Kidney epithelial cell (primary cell): ENCODE measurements at places on chromosomes 5 and 9.

DNA sequence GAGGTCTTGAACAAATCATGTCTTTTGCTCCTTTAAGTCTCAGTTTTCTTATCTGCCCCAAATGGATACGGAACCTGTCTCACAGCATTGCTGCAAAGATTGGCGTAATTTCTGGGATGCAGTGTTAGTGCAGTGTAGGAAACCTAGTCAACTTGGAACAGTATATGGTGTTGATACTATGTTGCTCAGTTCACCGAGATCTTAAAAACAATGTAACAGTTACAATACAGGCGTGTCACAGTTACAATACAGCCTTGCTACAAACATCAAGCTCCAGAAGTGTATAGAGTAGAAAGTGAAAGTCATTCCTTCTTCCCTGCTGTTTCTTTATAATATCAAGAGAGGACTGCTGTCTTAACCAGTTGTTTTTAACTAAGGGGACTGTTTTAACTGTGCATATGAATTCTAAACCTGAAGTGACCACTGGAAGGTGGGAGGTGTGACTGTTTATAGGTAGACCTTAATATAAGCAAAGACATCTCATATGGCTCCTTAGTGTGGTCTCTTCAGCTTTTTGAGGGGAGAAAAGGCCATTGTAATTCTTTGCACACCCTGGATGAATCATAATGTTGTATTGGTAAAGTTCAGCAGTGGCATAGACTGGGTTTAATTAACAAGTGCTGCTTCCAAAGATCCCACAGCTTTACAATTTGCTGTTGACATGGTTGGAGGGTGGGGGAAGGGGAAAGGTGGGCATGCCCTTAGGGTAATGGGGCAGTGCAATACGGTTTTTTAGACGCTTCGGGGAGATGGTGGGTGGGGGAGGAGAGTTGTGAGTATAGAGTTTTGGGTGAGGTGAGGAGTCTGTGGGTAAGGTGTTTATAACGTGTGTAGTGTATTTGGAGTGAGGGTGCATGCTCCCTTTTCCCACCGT, 12.9 kb downstream of the PRRC2B start:
- no peak for DNase-seq

GRCh38 chr9:126703866-126704156, 90.1 kb downstream of the LMX1B start:
- no peak for DNase-seq

DNA sequence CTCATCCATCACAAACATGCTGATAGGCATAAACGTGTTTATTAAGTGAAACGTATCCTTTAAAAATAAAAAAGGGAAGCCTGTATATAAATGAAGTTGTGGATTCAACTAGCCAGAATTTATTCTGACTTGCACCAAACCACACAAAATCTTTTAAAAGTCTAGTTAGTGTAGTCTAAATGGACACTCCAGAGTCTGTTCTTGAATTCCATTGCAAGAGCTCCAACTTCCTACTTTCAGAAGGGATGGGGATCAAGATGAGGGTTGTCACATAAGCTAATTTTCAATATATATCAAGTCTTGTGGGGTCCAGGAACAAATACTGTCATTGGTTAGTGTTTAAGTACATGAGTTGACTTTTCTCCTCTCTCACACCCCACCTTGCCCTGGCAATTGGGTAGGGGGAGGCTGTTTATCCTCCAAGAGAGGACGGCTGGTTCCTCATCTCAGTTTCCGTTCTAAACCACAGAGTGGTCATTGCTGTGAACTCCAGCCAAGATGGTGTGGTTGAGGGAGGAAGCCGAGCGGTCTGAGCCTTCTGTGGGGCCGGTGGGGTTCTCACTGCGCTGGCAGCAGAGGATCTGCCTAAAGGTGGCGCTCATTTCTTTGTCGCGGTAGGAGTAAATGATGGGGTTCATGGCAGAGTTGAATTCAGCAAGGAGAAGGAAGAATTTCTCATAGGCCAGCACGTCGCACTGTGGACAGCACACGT, 163.2 kb downstream of the LPAR1 start:
- no peak for DNase-seq

- no peak for DNase-seq
Observed at GRCh38 chr9:130895481-130896232, 955 bp downstream of the QRFP start.

DNA sequence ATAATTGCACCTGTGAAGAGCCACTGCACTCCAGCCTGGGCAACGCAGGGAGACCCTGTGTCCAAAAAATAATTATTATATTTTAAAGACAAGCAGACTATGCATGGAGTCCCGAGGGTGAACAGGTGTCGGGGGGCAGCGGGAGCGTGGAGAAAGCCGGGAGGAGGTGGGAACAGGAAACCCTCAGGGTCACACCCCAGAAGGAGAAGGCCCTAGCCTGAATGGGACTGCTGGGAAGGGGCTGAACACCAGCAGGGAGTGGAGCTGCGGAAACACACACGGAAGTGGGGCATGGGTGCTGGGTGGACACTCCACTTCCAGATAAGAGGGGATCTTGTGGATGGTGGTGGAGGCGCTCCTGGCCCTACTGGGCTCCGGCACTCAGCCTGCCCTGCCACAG, 12.8 kb downstream of the SURF6 start:
- DNase-seq, result no peak

DNA sequence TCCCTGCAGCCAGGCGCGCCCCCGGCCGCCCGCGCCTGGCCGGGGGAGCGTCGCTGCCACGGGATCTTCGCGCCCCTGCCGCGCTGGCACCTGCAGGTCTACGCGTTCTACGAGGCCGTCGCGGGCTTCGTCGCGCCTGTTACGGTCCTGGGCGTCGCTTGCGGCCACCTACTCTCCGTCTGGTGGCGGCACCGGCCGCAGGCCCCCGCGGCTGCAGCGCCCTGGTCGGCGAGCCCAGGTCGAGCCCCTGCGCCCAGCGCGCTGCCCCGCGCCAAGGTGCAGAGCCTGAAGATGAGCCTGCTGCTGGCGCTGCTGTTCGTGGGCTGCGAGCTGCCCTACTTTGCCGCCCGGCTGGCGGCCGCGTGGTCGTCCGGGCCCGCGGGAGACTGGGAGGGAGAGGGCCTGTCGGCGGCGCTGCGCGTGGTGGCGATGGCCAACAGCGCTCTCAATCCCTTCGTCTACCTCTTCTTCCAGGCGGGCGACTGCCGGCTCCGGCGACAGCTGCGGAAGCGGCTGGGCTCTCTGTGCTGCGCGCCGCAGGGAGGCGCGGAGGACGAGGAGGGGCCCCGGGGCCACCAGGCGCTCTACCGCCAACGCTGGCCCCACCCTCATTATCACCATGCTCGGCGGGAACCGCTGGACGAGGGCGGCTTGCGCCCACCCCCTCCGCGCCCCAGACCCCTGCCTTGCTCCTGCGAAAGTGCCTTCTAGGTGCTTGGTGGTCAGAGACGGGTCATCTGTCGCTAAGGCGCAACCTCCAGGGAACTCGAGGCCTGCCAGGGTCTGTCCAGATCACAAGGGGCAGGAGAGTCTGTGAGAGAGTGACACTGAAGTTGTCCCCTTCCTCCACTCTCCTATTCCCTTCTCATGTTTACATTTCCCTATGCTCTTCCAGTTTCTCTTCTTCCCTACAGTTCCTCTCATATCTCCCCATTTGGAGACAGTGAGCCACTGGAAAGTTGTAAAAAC, 1.3 kb downstream of the GPR150 start:
- no peak for DNase-seq

DNA sequence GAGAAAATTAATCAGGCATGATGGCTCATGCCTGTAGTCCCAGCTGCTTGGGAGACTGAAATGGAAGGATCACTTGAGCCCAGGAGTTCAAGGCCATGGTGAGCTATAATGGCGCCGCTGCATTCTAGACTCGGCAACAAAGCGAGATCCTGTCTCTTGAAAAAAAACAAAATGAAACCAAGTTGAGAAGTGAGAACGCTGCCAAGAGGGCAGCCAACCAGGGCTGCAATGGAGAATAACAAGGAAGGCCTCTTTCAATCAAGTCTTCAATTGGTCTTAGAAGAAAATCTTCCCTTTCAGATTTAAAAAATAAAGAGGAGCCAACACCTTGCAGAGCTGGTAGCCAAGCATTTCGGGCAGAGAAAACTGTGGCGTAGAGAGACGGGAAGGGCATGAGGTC, 14.7 kb downstream of the KIAA1958 start:
- DNase-seq, result no peak

DNA sequence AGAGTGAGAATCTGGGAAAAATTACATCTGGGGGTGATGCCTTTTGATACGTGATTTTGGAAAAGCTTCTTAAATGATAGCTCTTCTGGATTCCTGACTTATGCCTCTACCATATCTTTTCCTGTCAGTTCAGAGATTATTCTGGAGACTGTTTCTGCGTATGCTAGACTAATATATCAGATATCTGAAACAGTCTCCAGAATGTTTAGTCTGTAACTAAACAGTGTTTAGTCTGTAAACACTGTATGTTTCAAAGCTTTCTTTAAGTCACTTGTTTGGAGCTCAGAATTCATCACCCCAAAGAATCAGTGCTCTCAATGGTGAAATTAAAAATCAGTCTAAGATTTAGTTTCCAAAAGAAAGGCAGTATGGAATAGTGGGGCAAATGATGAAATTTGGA, 19.7 kb downstream of the C9orf85 start:
- no peak for DNase-seq

- DNase-seq, result no peak
Observed at GRCh38 chr5:35788724-35789123, 68.0 kb upstream of the IL7R start.
